ENCODE measurements at places on chromosomes 4 and X.

DNA sequence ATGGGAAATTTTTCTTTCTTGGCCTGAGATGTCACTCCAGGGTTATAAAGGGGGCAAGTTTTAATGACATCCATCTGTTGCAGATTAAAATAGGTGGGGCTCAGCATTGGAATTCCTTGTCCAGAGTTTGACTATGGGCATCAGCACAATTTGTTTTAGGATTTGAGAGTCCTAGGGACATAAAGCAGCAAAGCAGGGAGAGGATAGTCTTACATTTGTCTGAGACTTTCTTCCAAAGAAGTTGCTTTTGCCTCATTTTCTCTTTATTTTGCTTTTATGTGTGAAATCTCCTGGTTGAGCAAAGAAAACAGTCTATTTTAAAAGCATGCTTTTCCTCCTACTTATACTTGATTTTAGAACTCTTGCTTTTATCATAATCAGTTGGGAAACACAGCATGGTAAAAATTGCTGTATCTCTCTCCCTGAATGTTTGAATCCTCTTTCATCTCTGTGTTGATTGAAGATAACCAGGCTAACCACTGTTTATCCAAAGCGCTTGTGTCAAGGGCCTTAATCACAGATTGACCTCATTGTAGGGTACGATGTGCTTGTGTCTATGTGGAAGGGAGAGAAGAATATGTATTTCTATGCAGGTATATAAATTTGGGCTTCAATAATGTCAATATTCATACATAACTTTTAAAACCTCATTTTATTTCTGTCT lies 121.5 kb downstream of the ANK2 start:
- no peak for DNase-seq

- no peak for DNase-seq
Observed at GRCh38 chr4:102298716-102299115, 46.6 kb downstream of the SLC39A8 start.

- DNase-seq, result no peak
Observed at GRCh38 chr4:56181140-56181953, 205.9 kb downstream of the AASDH start.

GRCh38 chr4:65546882-65547416 lies 123.3 kb downstream of the EPHA5 start:
- no peak for DNase-seq

- no peak for DNase-seq
Observed at GRCh38 chrX:1661048-1661921, 46.4 kb downstream of the ASMT start.

- no peak for DNase-seq
Observed at GRCh38 chr4:118287711-118288451, 64.9 kb downstream of the PRSS12 start.

GRCh38 chr4:88960576-88960975 lies 96.4 kb downstream of the FAM13A start:
- no peak for DNase-seq

DNA sequence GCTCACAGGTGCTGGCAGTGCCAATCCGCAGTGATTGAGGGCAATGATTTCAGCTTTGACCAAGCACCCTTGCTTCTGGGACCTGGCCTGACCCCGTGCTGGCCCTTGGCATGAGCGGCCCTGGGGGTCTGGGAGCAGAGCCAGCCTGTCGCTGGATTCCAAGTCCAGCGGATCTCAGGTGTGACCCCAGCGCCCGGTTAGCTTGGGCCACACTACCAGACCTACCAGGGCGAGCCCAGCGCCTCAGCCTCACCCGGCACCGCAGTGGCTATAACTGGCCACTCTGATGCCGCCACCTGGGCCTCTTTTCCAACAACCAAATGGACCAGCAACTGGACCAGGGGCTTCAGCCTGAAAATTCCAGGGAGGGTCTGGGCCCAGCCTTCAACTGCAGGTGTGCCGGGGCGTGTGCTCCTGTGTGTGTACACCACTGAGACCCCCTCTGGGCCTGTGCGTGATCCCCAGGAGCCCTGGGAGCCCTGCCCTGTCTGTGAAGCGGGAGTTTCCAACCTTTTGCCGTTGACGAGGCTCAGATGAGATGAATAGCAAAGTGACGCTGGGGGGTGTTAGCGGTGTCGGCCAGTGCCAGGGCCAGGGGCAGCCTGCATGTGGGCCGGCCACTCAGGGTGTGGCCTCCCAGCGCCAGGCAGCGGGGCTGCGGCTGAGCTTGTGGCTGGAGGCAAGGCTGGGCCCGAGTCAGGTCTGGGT lies 658 bp downstream of the SH3TC1 start:
- no peak for DNase-seq

- no peak for DNase-seq
Observed at GRCh38 chr4:156388826-156389225, 435.2 kb upstream of the CTSO start.

DNA sequence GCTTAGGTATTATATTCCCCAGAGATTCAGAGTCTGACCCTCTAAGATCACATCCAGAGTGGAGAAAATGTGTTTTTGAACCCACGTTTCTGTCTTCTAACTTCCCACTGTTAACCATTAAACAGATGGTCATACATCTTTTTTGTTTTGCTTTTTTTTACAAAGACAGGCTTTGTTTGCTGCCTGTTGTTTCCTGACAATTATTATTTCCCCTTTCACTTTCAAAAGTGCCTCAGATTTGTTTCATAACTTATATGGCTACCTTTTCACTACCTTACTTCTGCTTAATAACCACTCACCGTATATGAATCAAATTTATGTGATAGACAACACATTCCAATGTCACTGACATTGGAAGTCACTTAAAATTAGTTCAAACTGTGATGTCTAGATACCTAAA lies 142.2 kb downstream of the HS3ST1 start:
- no peak for DNase-seq

DNA sequence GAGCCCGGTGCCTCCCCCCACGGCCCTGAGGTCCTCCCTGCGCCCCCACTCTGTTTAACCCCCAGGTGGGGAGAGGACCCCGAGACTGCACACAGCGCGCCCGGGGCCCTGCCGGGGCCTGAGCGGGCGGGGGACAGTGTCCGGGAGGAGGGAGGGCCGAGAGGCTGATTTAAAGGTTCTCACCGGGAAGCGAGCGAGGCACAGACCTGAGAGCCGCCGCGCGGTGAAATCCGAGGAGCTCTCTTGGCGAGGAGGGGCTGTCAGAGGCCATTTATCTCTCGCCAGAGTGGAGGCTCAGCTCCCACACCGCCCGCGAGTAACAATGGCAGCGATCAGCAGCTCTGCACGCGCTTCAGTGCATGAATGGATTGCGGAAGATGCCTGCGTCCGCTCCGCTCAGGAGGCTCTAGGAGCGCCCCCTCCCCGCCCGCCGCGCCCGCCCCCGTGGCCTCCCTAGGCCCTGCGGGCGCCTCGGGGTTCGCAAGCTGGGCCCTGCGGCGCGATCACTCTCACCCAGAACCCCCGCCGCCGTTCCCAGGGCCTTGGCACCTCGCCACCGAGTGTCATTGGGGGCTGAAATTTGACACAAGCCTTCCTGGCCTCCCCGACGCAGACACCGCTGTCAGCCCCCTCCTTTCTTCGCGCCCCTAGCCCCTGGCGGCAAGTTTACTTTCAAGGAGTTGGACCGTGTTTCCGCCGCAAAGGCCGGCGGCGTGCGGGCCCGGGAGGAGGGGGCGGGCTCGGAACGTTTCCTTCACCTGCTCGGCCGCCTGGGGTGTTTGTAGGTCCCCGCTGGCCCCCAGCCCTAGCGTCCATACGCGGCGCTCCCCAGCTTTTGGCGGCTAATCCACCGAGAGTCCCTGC lies 48.7 kb upstream of the BCOR start:
- peak; percentile 14 for DNase-seq

GRCh38 chrX:35800474-35800873 lies 2.3 kb downstream of the MAGEB16 start:
- DNase-seq, result no peak

DNA sequence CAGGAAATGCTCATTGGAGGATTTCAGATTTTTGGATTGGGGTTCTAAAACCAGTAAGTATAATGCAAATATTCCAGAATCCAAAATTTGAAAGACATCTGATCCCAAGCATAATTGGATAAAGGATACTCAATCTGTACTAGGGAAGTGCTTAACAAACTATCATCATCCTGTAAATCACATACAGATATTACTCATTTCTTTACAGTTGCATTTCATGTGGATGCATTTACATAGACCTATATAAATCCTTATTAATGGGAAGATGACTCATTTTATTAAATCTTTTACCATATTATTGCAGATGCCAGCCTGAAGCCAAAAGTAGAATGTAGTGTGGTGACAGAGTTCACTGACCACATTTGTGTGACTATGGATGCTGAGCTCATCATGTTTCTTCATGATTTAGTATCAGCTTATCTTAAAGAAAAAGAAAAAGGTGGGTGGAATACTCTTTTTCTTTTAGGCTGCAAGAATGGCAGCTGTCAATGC lies 22.4 kb upstream of the ADAD1 start:
- no peak for DNase-seq

GRCh38 chr4:145842224-145842887 lies 96.3 kb downstream of the ZNF827 start:
- DNase-seq, result no peak

GRCh38 chr4:107050525-107051135 lies 14.5 kb upstream of the DKK2 start:
- no peak for DNase-seq

DNA sequence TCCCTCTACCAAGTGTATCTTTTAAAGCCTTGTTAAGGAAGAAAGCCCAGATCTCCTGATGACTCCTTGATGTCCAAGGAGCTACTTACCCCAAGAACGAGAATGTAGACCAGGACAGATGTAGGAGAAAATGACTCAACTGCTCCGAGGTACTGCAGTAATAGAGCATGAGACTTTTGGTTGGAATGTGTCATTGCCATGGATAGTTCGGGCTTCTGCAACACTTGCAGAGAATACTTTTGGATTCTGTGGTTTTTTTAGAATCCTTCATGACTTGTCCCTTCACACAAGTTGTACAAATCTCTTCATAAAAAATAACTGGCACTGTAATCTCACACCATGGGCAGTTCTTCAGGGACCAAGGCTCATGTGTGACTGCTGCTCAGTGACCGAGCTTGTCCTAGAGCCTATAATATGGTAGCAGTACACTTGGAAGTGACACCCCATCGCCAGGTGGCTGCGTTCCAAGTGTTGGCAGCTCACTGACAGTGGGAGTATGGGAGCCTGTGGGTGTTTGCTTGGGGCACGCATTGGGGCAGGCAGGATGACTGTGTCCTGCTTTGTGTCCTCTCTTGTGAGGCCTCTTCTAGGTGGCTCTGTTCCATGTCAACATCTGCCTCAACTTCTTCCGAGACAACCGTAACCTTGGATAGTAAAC lies 87.9 kb upstream of the WDR1 start:
- no peak for DNase-seq

DNA sequence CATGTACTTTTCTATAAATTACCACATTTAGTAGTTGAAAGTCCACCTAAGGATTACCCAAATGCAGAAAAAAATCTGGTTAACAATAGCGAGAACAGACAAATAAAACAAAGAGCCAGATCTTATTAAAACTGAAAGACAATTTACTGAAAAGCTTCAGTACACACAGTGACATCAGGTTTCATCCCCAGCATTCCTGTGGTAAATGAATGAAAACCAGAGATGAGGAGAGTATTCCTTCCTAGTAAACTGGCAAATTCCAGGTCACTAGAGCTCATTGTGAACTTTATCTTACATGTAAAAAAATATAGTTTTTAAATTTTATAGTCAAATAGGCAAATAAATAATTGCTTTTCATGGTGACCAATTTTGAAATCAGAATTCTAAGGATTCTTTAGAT lies 1290.5 kb downstream of the ADGRL3 start:
- DNase-seq, result no peak

- DNase-seq, result no peak
Observed at GRCh38 chrX:7280520-7280919, 132.6 kb upstream of the PUDP start.

DNA sequence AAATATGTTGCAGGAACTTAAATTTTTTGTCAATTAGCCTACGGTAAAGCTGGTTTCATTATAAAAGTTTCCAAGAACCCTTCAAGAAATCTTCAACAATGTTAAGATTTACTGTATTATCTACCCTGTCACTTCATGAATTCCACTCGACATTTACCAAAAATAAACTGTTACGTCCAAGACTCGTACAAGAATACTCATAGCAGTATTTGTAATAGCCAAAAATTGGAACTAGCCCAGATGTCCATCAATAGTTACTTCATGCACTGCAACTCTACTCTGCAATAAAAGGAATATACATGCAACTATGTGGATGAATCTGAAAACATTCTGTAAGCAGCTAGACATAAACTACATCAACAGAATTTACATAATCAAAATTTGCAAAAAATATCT lies 13.4 kb downstream of the RBMX start:
- DNase-seq, result no peak

DNA sequence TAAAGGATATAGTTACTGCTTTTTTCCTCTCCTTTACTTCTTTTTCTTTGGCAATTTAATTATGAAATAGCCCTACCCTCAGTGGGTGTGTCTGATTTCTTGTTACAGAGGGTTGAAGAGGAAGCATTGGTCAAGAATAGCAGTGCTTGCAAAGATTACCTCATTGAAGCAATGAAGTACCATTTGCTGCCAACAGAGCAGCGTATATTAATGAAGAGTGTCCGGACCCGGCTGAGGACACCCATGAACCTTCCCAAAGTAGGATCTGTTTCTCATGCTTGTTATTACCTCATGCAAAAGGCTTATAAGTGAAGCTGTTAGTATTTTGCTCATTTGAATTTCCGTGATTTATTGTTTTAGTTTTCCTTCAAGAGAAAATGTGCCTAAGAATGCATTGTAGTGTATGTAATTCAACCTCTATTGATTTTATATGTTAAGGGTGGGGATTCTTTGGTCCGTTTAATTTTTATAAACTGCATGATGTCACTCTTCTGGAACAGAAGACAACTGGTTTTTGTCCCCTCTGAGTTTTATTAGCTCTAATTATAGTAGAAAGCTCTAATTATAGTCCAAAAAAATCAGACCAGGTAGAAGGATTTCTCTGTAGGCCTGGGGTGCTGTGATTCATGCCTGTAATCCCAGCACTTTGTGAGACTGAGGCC lies 27.9 kb upstream of the MSMO1 start:
- DNase-seq, result no peak

GRCh38 chr4:38163216-38164006 lies 203.2 kb downstream of the PTTG2 start:
- DNase-seq, result no peak

GRCh38 chrX:44961817-44962607 lies 89.0 kb downstream of the KDM6A start:
- DNase-seq, result no peak

Measured in NCI-H187 (cell line).